ENCODE measurements at places on chromosomes 4 and X. TPM values are rescaled to one million over a fixed set of nuclear protein-coding genes. Genes with fewer than 3 reads are reported as not detected.

Gene CT83
- total RNA-seq = not detected

Gene RADX
- 9.9 TPM for total RNA-seq

Gene FRMPD3
- total RNA-seq = 0.74 TPM

Gene SLC2A9
- 3.1 TPM for total RNA-seq

Gene DCHS2
- total RNA-seq = 0.43 TPM

Gene PNMA6F
- total RNA-seq = not detected

Gene COL25A1
- total RNA-seq = 3.8 TPM

Gene MAGEA2B
- total RNA-seq = not detected

Gene C4orf50
- total RNA-seq = 0.19 TPM

Gene ADH1B
- total RNA-seq = 0.29 TPM

Gene NAP1L2
- total RNA-seq = 2.2 TPM

Gene CXCL10
- total RNA-seq = not detected

Gene REELD1
- total RNA-seq = not detected

Gene NSG1
- 55.0 TPM for total RNA-seq

Gene CYBB
- total RNA-seq = 0.41 TPM

Gene TMEM154
- 0.46 TPM for total RNA-seq

Gene KCND1
- total RNA-seq = 8.2 TPM

Gene DAPP1
- total RNA-seq = not detected

Gene SSX2B
- not detected for total RNA-seq

Gene MGAT4D
- not detected for total RNA-seq

Gene RBM47
- total RNA-seq = 64.3 TPM

Gene RBMXL3
- not detected for total RNA-seq

Gene DIPK2B
- not detected for total RNA-seq

Gene BEX5
- 26.8 TPM for total RNA-seq

Gene TDO2
- total RNA-seq = 0.46 TPM

Gene GC
- total RNA-seq = 168 TPM

Gene ZNF275
- 11.9 TPM for total RNA-seq

Gene DGAT2L6
- not detected for total RNA-seq

Gene HSFX4
- not detected for total RNA-seq

Gene EDA2R
- 4.2 TPM for total RNA-seq

Gene HELQ
- total RNA-seq = 18.9 TPM

Gene F8
- 3.4 TPM for total RNA-seq

Gene RAB9A
- total RNA-seq = 17.6 TPM
